Colonic mucosa (tissue), 4 donors: ENCODE measurements at places on chromosomes 3 and 15. TPM values are rescaled to one million over a fixed set of nuclear protein-coding genes. Genes with fewer than 3 reads are reported as not detected.

DNA sequence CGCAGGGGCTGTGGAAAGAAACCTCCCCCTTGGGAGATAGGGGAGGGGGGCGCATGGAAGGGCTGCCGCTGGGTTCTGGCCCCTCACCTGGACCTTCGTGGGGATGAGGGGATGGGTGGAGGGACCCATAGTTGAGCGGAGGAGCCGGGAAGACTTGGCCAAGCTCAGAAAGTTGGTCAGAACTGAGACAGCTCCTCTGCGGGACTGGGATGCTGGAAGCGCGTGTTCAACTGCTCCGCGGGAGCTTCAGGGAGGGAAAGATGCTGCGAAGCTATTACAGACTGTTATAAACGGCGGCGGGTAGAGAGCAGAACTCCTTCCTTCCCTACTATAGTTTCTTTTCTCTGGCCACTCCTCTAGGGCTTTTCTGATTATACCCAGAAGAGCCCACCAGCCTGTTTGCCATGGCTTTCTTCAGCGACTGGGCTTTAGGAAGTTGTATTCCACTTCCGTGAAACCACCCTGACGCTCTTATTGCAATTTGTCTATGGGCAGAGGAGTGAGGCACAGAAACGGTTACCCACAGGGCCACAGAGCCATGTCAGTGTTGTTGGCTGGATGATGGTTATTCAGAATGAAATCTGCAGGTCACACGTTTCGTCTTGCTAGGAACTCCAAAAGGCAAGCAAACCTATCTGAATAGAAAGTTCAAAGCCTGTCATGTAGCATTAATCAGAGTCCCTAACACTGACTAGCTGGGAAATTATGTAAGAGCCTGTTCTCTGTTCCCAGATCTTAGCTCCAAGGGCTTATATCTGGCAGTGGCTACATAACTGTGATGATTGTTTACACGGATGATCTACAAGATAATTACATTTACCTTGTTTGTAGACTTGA lies 1.1 kb downstream of the SYNPR start:
- no peak for DNase-seq

- no peak for DNase-seq
Observed at GRCh38 chr3:108528459-108529252, 18.3 kb upstream of the MYH15 start.

GRCh38 chr3:141067206-141067974 lies 16.2 kb downstream of the SPSB4 start:
- DNase-seq: no peak

- no peak for DNase-seq
Observed at GRCh38 chr3:48974076-48974864, 15.8 kb upstream of the P4HTM start.

GRCh38 chr15:37034835-37035748 lies 65.3 kb downstream of the MEIS2 start:
- DNase-seq: no peak

GRCh38 chr3:42134867-42135464 lies 43.8 kb downstream of the TRAK1 start:
- peak; percentile 78 for DNase-seq

DNA sequence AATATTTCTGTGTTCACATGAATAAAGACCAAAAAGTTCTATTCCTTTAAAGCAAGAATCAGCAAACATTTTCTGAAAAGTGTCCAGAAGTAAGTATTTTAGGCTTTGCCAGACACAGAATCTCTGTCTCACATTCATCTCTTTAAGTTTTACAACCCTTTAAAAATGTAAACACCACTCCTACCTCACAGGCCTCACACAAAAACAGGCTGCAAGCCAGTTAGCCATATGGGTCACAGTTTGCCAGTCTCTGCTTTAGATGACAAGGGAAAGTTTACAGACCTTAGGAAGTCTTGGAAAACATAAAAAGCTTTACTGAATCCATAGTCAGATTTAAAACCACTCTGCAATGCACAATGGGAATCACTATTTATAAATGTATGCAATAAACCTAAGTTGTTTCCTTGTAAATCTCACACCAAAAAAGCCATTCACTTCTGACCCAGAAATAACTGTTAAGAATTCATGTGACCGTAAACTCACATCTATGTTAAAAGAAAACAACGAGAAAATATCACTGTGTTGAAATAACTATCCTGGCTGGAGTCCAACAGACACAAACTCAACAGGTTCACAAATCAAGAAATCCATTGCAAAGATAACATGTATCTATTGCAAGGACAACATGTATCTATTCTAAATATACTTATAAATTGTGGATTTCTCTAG lies 308.2 kb downstream of the ULK4 start:
- no peak for DNase-seq

GRCh38 chr3:128075522-128076482 lies 23.6 kb downstream of the SEC61A1 start:
- peak; percentile 94 for DNase-seq

- no peak for DNase-seq
Observed at GRCh38 chr3:83454353-83454752, 1504.4 kb upstream of the CADM2 start.

- no peak for DNase-seq
Observed at GRCh38 chr15:83570756-83571155, 83.2 kb upstream of the ADAMTSL3 start.

DNA sequence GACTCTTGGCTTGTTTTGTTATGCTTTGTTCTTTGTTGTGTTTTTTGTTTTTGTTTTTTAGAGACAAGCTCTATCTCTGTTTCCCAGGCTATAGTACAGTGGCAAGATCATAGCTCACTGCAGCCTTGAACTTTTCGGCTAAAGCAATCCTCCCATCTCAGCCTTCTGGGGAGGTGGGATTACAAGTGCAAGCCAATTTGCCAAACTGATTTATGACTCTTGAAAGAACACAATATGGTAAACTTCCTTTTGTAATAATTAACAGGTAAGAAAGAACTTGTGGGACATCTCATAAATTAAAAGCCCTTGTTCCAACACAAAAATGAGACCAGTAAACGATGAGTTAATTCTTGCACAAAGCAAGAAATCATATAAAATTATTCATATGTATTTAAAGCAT lies 476.3 kb downstream of the MAGI1 start:
- no peak for DNase-seq

GRCh38 chr3:132225664-132226063 lies 91.5 kb upstream of the ACP3 start:
- no peak for DNase-seq

GRCh38 chr15:82146576-82146975 lies 100.8 kb upstream of the MEX3B start:
- no peak for DNase-seq

GRCh38 chr3:58102976-58103451 lies 94.8 kb downstream of the FLNB start:
- DNase-seq: no peak

- DNase-seq: no peak
Observed at GRCh38 chr3:170553788-170554757, 31.8 kb downstream of the SLC7A14 start.

DNA sequence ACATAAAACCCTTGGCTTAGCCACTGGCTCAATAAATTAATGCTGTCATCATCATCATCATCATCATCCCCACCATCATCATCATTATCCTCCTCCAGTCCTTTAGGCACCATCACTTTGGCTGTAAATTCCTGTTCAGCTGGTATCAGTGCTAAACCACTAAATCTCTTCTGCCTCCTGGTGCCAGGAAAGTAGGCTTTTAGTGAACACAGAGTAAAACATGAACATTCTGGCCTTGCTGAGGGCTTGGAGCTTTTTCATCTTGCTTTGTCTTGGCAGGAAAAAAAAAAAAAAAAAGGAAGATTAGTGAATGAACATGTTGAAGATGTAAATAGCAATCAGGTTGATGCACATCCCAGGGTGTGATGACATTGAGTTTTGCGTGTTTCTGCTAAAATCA lies 67.3 kb upstream of the EIF1B start:
- no peak for DNase-seq

GRCh38 chr3:141632779-141633374 lies 105.2 kb upstream of the RNF7 start:
- no peak for DNase-seq

DNA sequence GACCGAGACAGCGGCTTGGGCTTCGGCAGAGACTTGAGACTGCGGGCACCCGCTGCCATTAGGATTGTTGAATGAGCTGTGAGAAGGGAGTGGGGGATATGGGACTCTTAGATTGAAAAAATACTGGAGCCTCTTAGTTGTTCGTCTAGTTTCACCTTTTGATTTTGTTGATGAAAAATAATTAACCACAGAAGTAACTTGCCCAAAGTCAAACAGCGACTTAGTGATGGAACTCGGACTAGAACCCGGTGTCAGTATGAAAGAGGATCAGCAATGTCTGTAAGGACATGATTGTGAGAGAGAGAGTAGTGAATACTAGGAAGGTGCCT lies 510 bp upstream of the GOLGB1 start:
- DNase-seq: peak; percentile 19

- no peak for DNase-seq
Observed at GRCh38 chr3:180085122-180085710, 48.5 kb upstream of the PEX5L start.

- DNase-seq: no peak
Observed at GRCh38 chr3:32583708-32584107, 13.1 kb upstream of the DYNC1LI1 start.

AGBL1 gene
- 0.24 TPM for total RNA-seq

ZBED2 gene
- total RNA-seq: 0.52 TPM

BOC gene
- total RNA-seq: 1.9 TPM

CELSR3 gene
- total RNA-seq: 1.3 TPM

FBXO40 gene
- not detected for total RNA-seq

SPTSSB gene
- total RNA-seq: 1.6 TPM

GOLGA6B gene
- total RNA-seq: not detected

CRTAP gene
- 101 TPM for total RNA-seq

FAM107A gene
- 5.1 TPM for total RNA-seq

SLC51B gene
- 73.1 TPM for total RNA-seq

CMTM8 gene
- total RNA-seq: 14.2 TPM

GABRR3 gene
- total RNA-seq: not detected
